Fibroblast of upper back skin (primary cell): ENCODE measurements at places on chromosomes 11 and 22.

DNA sequence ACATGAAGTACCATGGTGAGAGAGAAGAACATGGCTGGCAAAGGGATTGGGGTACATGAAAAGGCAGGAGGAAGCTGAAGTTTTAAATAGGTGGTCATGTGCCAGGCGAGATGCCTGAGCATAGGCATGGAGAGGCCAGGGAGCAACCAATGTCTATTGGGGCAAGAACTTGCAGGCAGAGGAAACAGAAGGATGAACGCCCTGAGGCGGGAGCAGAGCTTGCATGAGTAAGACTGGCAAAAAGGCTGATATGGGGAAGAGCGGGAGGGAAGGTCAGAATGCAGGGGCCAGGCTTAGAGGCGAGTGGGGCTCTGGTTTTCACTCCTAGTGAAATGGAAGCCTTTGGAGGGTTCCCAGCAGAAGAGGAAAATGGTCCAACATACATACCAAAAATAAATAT is 52.5 kb upstream of the VSTM5 start:
- no peak for DNase-seq

DNA sequence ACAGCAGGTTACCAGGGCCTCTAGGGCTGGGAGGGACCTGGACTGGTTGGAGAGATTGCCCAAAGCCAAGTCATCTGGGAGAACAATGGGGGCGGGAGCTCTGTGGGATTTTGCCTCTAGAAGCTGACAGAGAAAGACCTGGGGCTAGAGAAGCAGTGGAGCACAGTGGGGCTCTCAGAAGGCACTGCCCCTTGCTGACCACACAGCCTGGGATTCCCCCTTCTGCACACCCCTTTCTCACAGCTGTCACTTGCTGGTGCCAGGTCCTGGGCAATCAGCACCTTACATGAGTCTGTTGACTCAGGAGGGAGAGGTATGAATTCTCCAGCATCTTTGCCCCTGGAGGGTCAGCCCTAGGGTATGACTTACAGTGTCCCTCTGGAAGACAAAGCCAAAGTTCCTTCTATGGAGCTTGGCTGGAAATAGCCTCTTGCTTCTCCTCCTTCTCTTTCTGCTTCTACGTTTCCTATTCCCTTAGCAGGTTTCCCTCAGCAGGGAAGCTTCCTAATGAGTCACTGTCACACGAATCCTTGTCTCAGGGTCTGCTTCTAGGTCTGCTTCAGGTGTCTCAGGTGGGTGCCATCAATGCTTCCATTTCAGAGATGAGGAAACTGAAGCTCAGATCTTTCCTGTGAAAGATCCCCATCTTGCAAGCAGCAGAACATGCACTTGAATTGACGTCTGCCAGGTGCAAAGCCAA is 27.0 kb downstream of the GDPD5 start:
- peak; percentile 30 for DNase-seq

GRCh38 chr11:61416941-61417340 is 12.8 kb downstream of the CPSF7 start:
- DNase-seq, result no peak

DNA sequence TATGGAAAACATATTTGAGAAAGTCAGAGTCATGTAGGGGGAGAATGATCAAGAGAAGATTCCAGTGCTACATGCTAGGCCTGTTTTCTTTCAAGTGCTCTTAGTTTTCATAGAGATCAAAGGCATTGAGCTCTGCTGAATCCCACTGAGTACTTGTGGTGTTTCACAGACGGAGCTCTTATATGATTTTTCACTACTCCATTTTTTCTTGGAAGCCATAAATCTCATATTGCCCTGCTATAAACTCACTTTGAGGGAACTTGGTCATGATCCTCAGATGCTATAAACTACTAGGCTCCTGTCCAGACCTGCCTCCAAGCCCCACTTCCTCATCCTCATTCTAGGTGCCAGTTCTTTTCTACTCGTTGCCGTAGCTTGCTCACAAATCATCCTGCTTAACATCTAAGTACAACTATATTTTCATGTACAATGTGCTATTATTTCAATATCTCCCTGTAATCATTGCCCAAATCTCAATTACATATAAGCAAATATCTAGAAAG is 180.8 kb upstream of the CCDC179 start:
- no peak for DNase-seq

GRCh38 chr11:44661311-44661717 is 65.4 kb upstream of the TSPAN18 start:
- no peak for DNase-seq

DNA sequence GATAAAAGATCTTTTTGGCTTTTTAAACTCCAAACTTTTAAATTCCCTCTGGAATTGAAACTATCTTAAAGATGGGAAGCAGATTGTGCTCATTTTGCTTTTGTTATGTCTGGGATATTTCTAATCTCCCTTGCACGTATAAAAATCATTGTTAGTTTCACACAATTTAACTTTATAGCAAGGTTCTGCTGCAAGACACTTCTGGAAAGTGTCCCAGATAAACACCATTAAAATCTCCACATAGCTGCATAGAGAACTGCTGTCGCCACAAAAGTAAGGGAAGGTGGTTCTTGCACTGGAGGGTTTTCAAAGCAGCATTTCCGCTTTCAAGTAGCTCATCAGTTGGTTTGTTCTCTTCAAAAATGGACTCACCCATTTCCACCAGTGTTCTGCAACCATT is 11.8 kb downstream of the PTS start:
- no peak for DNase-seq

- DNase-seq, result no peak
These were observed 14.5 kb upstream of the PHLDA2 start for GRCh38 chr11:2943711-2944118.

- peak; percentile 19 for DNase-seq
These were observed 134.3 kb upstream of the C11orf58 start for GRCh38 chr11:16603890-16604793.

GRCh38 chr11:60169264-60169915 is 13.5 kb downstream of the MS4A6A start:
- no peak for DNase-seq

DNA sequence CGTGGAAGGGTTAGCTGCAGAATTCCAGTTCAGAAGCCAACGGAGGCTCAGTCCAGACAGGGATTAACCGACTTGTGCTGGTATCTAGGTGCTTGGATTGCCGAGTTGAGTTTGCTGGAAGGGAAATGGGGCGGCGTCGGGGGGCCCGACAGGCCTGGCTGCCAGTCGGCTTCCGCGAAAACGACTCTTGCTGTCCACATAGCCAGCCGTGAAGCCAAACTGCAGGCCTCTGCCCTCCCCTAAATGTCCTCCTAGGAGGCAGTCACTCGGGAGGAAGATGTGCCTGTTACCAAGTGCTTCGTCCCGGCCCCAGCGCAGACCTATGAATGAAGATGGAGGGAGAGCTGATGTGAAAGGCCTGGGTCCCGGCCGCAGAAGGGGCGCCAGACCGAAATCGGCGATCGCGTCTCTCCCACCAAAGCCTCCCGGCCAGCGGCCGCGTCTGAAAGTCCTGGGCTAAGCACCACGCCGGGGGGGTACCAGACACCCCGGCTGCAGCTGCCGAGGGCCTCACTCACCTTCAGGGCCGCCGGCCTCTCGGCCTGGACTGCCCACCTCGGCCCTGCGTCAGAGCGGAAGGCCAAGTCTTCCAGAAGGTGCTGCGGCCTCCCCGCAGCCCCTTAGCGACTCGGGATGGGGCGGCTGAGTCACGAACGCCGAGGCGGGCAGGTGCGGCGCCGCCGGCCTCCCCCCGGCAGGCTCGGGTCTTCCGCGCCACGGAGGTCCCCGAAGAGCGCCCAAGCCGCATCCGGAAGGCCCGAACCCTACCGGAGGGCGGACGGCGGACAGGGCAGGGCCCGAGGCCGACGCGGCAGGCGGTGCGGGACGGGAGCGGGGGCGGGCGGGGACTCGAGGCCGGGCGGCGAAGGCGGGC is 7.5 kb downstream of the DPAGT1 start:
- DNase-seq, result peak; percentile 16

- DNase-seq, result peak; percentile 75
These were observed 34.5 kb upstream of the ANO3 start for GRCh38 chr11:26297189-26297975.

- DNase-seq, result no peak
These were observed 4.2 kb downstream of the RIC8A start for GRCh38 chr11:211741-212140.
